ENCODE measurements at places on chromosomes 11 and 22.

GRCh38 chr11:26867286-26867685 lies 126.6 kb upstream of the FIBIN start:
- DNase-seq: no peak

GRCh38 chr11:112225753-112226061 lies 521 bp upstream of the PTS start:
- DNase-seq: no peak

GRCh38 chr11:1060852-1061616 lies 13.6 kb upstream of the MUC2 start:
- no peak for DNase-seq

- no peak for DNase-seq
Observed at GRCh38 chr11:134338654-134339053, 6.9 kb downstream of the GLB1L2 start.

DNA sequence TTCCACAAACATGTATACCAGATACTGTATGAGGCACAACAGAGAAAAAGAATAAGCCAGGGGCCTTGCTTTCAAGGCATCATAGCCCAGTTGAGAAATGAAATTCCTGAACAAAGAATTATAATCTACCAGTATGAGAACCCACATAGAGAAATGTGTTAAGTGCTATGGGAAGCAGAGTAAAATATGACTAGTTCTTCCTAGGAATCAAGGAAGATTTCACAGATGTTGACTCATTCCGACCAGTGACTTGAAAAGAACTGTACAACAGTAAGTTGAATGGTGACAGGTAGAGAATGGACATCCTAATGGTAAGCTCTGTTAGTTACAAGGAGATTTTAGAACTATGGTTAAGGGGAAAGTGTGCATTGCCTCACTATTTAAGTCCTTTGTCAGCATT lies 102.6 kb downstream of the TRIM44 start:
- no peak for DNase-seq

- DNase-seq: peak; percentile 54
Observed at GRCh38 chr11:62883673-62884072, 3.0 kb downstream of the SLC3A2 start.

Data from foreskin melanocyte (primary cell).